ENCODE measurements at places on chromosomes 1 and 21.

- DNase-seq: no peak
Observed at GRCh38 chr1:53467391-53467790, 8.2 kb downstream of the DMRTB1 start.

GRCh38 chr1:163161841-163162240 lies 40.9 kb downstream of the RGS5 start:
- DNase-seq: no peak

GRCh38 chr1:155173478-155174323 lies at the start of gene TRIM46:
Gene TRIM46 (plus strand): TSS chr1:155173849. CDS start chr1:155173967, 118 bp downstream.
- DNase-seq: peak; percentile 78

DNA sequence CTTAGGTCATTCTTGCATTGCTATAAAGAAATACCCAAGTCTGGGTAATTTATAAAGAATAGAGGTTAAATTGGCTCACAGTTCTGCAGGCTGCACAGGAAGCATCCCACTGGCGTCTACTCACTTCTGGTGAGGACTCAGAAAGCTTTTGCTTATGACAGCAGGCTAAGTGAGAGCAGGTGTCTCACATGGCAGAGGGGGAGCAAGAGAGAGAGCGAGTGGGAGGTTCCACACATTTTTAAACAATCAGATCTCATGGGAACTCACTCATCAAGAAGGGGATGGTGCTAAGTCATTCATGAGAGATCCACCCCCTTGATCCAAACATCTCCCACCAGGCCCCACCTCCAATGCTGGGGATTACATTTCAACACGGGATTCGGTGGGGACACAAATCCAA lies 13.6 kb upstream of the RGS4 start:
- no peak for DNase-seq

GRCh38 chr1:1969953-1970716 lies 33.5 kb downstream of the CFAP74 start:
- no peak for DNase-seq

DNA sequence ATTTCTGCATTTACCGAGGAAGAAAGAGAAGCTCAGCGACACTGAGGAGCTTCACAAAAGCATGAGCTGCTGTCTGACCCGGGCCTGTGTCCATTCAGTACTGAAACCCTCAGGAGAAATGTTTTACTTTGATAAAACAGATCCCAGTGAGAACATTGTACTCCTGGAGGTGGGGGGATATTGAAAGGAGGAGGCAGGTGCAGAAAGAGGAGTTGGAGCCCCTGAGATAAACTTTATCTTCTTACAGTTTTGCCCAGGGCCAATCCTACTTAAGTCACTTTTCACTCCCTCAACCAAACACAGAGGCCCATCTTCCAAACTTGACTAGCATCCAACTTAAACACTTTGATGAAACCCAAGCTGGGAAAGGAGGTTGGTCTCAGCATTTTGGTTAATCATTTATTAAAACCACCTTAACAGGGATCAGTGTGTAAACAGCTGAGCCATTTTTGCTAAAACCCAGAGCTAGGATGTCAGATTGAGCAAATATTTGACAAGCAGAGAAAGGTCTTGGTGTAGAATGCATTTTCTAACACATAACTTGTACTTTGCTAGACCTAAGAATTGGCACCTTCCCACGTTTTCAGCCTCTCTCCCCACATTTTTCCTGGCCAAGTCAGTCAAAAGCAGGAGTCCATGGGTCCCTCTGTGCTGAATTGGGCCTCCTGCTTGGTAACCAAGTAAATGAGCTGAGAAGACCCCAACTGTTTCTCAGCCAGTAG lies 32.5 kb upstream of the SARS1 start:
- no peak for DNase-seq

DNA sequence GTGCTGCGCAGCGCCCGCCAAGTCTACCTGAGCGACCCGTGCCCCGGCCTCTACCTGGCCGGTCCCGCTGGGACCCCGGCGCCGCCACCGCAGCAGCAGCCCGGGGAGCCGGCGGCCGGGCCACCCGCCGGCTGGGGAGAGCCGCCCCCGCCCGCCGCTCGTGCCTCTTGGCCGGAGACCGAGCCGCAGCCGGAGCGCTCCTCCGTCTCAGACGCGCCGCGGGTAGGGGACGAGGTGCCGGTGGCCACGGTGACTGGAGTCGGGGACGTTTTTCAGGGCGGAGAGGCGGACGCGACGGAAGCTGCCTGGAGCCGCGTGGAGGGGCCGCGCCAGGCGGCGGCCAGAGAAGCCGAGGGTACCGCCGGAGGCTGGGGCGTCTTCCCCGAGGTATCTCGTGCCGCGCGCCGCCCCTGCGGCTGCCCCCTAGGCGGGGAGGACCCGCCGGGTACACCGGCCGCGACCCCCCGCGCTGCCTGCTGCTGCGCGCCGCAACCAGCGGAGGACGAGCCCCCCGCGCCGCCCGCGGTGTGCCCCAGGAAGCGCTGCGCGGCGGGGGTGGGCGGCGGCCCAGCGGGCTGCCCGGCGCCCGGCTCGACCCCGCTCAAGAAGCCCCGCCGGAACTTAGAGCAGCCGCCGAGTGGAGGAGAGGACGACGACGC lies 646 bp downstream of the IER5 start:
- peak; percentile 45 for DNase-seq

DNA sequence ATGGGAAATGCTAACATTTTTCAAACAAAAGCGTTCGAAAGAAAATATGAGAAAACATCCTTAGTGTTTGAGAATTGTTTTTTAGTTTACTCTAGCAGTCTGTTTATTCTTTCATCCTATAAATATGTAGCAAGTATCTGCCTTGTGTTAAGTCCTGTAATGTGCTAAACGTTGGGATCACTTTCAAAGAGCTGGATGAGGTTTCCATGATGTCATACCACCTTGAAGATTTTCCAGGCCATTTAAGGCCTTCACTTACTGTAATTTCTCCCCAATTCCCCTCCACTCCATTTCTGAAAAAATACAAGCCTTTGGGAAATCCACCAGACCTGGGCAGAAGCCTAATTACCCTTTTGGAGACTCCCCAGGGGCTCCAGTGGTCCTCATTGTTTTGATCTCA lies 24.2 kb upstream of the CTBS start:
- no peak for DNase-seq

DNA sequence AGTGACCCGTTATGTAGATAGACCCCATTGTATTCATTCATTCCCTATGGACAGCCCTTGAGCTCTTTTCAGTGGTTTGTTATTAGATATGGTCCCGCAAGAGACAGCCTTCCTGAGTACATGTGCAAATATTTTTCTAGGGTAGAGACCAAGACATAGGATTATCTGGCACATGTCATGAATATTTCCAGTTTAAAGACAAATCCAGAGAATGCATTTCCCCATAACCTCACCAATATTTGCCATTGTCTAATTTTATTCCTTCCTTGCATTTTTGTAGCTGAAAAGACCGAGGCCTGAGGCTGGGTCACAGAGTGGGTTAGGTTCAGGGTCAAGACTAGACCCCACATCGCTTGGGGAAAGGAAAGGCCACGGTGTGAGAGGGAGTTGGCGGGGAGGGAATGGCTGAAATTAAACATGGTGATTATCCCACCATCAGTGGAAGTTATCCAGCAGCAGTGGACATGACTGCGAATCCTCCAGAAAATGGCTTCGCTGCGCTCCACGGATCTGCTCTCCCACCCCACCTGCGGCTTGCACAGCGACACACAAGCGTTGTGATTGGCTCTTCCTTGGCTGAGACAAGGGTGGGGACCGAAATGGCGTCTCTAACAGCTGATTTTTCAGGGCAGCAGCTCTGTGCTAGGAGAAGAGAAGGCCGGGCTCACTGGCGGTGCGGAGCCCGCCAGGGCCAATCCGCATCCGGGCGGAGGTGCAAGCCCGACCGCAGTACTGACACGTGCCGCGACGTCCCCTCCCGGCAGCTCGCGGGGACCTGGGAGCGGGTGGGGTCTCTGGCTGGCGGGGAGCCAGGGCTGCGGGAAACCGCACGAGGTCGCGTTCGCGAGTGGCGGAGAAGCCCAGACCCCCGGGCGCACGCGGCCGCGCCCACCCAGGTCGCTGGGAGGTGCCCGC lies 16.1 kb upstream of the STMN1 start:
- peak; percentile 64 for DNase-seq

DNA sequence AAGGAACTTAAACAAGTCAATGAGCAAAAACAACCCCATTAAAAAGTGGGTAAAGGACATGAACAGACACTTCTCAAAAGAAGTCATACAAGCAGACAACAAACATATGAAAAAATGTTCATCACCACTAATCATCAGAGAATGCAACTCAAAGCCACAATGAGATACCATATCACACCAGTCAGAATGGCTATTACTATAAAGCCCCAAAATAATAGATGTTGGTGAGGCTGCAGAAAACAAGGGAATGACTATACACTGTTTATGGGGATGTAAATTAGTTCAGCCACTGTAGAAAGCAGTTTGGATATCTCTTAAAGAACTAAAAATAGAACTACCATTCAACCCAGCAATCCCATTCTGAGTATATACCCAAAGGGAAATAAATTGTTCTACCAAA lies 51.2 kb downstream of the MRPL39 start:
- no peak for DNase-seq

DNA sequence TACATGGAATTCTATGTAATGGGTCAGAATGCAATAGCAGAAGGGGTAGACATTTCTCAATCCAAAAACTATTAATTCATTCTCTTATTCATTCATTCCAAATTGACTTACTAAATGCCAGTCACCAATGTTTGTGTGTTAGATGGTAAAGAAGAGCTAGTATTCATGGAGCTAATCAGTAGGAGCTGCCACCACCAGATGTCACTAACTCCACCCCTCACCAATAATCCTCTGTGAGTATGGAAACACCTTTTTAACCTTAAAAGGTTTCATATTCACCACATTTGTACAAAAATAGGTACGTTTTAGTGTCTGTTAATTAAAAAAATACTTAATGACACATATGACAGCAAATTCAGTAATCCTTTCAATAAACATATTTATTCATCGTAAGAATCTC lies 131.8 kb upstream of the PKN2 start:
- no peak for DNase-seq

GRCh38 chr1:208044589-208045462 lies 133.9 kb upstream of the CD34 start:
- no peak for DNase-seq

DNA sequence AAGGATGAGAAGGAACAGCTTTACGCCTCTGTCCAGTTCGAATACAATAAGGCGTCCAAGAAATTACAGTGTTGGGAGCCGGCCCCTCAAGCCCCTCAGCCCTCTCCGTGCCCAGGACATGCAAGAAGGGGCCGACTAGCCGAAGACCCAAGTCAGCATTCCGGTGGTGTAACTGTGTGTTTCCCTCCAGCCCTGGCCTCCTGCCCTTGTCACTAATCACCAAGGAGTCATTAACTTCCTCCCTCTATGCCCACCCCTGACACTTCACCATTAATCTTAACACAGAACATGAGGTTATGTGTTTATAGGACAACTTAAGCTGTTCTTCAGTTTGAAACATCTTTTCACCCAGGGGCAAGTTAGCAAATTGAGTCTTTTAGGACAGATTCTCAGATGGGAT lies 16.4 kb upstream of the C4BPB start:
- no peak for DNase-seq

DNA sequence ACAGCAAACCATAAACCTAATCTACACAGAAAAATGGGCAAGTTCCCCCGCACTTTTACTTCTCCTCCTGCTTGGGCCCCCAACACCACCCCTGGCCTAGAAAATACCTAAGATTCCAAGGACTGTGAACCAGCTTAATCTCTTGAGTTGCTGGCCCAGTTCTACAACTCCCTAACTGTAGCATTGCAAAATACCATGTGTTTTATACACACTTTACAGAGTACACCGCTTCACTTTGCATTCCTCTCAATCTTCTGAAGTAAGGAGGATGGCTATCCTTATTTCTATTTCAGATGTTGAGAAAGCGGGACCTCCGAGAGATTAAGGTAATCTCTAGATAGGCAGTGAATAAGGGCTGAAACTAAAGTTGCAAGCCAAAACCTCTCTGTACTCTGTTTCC lies 408.3 kb upstream of the NR5A2 start:
- DNase-seq: no peak

DNA sequence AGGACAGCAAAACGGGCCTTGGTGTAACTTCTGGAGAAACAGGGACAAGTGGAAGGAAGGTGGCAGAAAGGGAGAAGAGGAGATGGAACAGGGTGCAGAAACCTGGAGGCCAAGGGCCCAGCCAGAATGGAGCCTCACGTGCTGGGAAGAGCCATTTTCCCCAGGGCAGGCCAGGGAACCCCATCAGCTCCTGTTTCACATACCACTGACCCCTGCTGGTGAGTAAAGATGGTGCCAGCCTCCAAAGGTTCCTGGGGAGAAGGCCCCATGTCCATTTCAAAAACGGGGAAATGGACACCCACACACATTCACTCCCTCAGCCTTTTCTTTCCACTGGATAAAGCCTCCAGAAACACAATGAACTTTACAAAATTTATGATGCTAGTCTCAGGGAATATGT lies 57.6 kb upstream of the JUN start:
- peak; percentile 33 for DNase-seq
